ENCODE measurements at places on chromosomes 5 and 9.

- H3K36me3 ChIP-seq, result peaks cover 4% of the 10 kb centered on the region
- peaks cover 8% of the 10 kb centered on the region for H3K4me1 ChIP-seq
- no peak for DNase-seq
- H3K27me3 ChIP-seq, result peaks cover 45% of the 10 kb centered on the region
- H3K27ac ChIP-seq, result no peak overlapping the region
These were observed 26.0 kb downstream of the PRDM6 start for GRCh38 chr5:123115020-123115419.

DNA sequence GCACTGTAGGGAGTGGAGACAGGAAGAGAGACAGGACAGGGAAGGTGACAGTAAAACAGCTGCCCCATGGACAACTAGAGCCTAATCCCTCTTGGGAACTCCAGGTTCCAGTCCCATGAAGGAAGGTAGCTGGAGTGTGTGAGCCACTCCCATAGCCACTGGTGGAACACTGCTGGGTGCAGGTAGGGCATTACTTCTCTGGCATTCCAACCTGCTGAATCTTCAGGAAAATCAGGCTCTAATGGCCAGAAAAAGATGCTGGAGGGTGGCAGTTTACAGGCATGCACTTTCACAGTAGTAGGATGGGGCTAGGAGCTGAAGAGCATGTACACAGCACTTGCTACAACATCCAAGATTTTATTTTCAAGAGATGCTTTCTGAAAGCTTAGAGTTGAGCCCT is 259.4 kb downstream of the AUH start:
- H3K4me1 ChIP-seq, result peaks cover 31% of the 10 kb centered on the region
- no peak for DNase-seq
- H3K27me3 ChIP-seq, result peaks cover 4% of the 10 kb centered on the region
- H3K4me3 ChIP-seq, result no peak overlapping the region

DNA sequence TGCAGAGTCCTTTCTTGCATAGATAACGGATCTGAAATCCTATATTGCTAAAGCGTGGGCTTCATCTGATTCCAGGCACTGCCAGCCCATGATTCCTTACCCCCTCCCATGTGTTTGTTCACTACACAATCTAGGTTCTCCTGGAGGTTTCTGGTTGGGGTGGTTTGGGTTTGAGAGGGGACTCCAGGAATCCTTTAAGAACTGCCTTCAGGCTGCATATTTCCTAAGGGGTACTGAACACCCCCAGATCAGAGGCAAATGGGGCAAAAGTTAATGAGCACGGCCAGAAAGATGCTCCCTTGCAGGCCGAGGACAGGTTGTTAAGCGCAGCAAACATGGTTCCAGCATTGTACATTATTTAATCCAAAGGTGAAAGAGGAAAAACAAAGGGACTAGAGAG is 9.9 kb downstream of the NR2F1 start:
- peaks cover 59% of the 10 kb centered on the region for H3K36me3 ChIP-seq
- peaks cover 85% of the 10 kb centered on the region for H3K27me3 ChIP-seq
- H3K4me1 ChIP-seq, result peaks cover 40% of the 10 kb centered on the region
- no peak overlapping the region for H3K27ac ChIP-seq

DNA sequence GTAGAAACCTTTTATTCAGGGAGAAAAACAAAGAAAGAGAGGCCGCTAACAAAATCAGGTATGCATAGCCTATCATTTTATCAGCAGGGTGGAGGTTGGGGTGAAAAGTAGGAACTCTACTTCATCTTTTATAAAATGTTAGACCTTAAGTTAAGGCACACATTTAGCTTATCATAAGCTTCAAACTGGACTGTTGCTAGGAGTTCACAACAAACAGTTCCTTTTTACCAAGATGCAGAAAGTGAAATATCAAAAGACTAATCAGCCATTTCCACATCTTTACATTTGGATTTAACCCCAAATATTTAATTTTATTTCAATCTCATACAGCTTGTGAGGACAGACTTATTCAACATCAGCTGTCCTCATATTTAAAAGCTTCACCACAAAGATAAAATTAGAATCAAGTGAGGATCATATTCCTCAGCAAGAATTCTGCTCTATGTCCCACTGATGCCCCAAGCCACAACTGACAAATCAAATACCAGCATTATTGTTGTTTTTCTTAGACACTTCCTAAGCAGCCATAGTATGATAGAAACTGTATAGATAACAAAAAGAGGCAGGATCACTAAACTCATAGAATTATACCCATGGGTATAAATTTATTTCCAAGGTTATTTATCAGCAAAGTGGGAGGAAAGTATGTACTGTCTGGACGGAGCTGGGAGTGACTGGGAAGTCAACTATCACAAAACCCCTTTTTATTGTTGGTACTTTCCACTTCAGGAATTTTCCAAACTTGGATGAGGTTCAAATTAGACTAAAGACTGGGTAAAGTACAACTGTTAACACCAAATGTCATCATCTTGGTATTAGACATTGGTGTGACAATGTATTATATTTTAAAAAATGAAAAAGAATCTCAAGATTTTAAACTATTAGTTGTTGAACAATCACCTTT is 29.9 kb upstream of the MYOT start:
- H3K4me1 ChIP-seq, result peaks cover 15% of the 10 kb centered on the region
- no peak for DNase-seq
- H3K27me3 ChIP-seq, result peaks cover 9% of the 10 kb centered on the region
- no peak overlapping the region for H3K27ac ChIP-seq

GRCh38 chr5:57754616-57755015 is 272.0 kb upstream of the ACTBL2 start:
- H3K27me3 ChIP-seq, result no peaks in the 10 kb centered on the region
- H3K4me1 ChIP-seq, result no peaks in the 10 kb centered on the region
- no peak overlapping the region for H3K4me3 ChIP-seq

DNA sequence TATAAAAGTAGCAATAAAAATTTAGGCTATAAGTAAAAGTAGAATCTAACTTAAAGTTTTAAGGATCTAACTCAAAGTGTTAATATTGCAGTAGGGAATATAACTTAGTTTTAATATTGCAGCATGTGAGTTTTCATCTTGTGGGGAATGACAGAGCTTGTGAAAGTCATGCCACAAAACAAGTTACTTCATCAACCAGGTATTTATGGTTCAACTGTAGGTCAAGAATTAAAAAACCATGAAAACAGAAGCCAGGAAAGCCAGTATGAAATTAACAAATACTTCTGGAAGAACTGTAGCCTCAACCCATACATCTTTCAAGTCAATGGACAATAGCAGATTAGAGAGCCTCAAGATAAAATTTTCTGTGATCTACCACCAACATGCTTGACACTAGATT is 19.0 kb downstream of the HMGCS1 start:
- no peak for DNase-seq
- peaks cover 45% of the 10 kb centered on the region for H3K36me3 ChIP-seq
- no peaks in the 10 kb centered on the region for H3K4me1 ChIP-seq
- no peak overlapping the region for H3K27ac ChIP-seq
- no peaks in the 10 kb centered on the region for H3K27me3 ChIP-seq

- no peak overlapping the region for H3K4me3 ChIP-seq
- no peaks in the 10 kb centered on the region for H3K36me3 ChIP-seq
- no peak overlapping the region for H3K27ac ChIP-seq
These were observed 61.4 kb downstream of the FOXD1 start for GRCh38 chr5:73387149-73387591.

DNA sequence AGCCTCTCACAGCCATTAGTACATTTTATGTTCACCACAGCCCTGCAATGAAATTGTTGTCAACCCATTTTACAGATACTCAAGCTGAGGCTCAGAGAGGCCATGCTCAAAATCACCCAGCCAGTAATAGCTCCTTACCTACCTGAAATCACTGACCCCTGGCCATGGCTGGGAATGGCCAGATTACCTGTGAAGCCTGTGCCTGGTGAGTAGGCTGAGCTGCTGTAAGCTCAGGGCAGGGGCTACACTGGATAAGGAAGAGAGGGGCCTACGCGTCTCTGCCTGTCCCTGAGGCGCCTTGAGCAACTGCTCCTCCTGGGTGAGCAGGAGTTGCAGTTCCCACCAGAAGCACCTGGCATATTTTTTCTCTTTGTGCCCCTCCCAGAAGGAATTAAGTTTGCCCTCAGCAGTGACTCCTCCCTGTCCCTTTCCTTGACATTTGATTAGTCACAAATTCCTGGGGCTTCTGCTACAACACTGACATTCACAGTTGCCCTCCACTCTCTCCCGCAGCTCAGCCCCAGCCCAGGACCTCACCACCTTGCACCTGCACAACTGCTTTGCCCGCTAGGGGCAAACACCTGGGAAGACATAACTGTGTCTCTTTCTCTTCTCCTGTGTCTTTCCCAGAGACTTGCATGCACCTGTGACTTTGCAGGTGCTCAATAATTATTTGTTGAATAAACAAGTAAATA is 5.7 kb downstream of the CLTB start:
- H3K4me3 ChIP-seq, result peak overlapping the region; percentile 2
- peak overlapping the region; percentile 53 for H3K27ac ChIP-seq
- H3K36me3 ChIP-seq, result no peaks in the 10 kb centered on the region
- peaks cover 20% of the 10 kb centered on the region for H3K4me1 ChIP-seq
- no peaks in the 10 kb centered on the region for H3K27me3 ChIP-seq

DNA sequence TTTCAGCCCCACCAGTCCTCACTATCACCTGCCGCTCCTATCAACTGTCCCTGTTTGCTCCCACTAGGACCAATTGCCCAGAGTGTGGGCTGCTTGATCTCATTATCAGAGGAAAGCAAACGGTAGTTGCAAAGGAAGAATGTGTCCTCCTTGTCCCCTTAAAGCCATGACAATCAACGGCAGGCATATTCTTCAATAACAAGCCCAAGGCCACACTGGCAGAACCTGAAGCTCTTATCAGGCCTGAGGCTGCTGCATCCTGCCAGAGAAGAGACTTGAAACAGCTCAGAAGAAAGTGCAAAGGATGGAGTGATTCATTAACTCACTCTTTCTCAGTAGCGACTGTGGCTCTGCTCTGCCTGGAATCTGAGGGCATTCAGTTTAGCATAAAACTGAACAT is 39.2 kb upstream of the MAN2A1 start:
- no peaks in the 10 kb centered on the region for H3K36me3 ChIP-seq
- H3K27ac ChIP-seq, result no peak overlapping the region
- H3K4me3 ChIP-seq, result no peak overlapping the region
- peaks cover 24% of the 10 kb centered on the region for H3K4me1 ChIP-seq

GRCh38 chr9:137044502-137045177 is 1.3 kb downstream of the NPDC1 start:
- H3K4me3 ChIP-seq, result peak overlapping the region; percentile 72
- peaks cover 31% of the 10 kb centered on the region for H3K27me3 ChIP-seq
- no peak overlapping the region for H3K27ac ChIP-seq
- H3K36me3 ChIP-seq, result no peaks in the 10 kb centered on the region
- no peaks in the 10 kb centered on the region for H3K4me1 ChIP-seq
- DNase-seq, result no peak

DNA sequence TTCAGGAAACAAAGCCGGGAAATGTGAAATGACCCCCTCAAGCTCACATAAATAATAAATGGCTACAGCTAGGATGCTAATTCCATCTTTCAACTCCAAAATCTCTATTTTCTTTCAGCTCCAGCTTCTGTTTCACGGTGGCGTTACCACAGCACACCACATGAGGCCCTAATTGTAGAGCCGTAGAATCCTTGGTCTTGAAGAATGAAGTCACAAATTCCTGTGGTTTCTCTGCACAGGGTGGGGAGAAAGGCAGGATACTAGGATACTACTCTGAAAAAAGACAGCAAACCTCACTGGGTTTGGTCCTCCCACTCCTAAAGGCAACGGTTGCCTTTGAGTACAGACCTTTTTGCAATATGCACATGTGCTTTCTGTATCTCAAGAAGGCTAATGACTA is 13.9 kb upstream of the RARS1 start:
- H3K4me3 ChIP-seq, result no peak overlapping the region
- H3K27ac ChIP-seq, result no peak overlapping the region
- H3K4me1 ChIP-seq, result peaks cover 4% of the 10 kb centered on the region

- no peak overlapping the region for H3K27ac ChIP-seq
- H3K4me3 ChIP-seq, result no peak overlapping the region
- H3K4me1 ChIP-seq, result peaks cover 25% of the 10 kb centered on the region
- H3K36me3 ChIP-seq, result no peaks in the 10 kb centered on the region
- H3K27me3 ChIP-seq, result peaks cover 8% of the 10 kb centered on the region
These were observed 3.6 kb upstream of the SLC1A3 start for GRCh38 chr5:36602704-36603321.

DNA sequence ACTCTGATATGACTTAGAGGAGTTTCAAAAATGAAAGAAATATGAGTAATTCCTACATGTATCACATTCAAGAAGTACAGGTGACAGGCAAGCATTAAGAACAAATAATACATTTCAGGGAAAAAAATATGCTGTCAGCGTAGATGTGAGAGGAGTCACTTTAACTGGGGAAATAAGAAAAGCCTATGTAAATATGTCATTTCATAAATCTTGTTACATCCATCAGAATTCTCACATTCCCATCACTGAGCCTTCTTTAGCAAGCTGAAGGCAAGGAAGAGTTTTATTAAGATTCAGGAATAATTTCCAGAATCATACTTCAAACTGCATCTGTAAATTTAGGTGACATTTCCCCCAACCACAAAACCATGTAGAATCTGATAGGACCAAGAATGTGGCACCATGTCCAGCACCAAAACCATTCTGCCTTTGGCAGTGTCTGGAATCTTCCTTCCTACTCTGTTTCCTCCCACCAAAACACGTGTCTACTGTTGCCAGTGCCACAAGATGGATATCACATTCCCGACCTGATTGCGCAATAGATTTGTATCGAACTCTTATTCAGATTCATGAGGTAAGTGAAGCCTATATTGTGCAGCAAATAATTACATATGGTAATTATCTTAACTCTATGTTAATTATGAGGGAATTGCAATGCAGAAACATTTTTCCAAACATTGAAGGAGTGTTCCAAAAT is 690.9 kb downstream of the ISL1 start:
- H3K27ac ChIP-seq, result no peak overlapping the region
- H3K4me1 ChIP-seq, result no peaks in the 10 kb centered on the region
- H3K4me3 ChIP-seq, result no peak overlapping the region
- peaks cover 8% of the 10 kb centered on the region for H3K27me3 ChIP-seq
- DNase-seq, result no peak
- no peaks in the 10 kb centered on the region for H3K36me3 ChIP-seq

DNA sequence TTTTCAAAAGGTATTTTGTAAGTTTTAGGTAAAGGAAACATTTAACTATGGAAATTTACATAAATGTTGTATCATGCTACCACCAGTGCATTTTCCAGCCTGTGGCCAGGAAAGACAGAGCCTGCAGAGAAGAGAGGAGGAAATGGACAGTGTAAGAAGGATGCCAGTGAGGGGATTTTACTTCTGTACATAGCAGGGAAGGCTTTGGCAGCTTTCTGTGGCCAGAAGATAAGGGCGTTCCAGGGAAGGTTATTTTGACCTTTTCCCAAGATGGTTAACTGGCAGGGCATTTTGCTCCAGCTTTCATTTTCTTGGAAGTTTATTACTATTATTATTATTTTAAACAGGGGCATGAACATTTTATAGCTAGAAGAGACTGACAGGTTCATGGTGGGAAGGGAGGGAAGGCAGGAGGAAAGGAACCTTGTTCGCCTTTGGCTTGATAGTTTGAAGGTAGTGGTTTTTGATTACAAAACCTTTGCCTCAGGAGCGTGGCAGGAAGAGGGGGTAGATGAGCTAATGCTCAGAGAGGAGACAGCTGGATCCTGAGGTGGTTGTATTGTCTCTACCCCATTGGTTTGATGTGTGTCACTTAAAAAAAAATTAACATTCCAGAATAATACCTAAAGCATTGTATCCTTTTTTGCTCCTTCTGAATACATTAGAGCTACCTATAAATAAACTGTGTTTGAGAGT is 4.1 kb downstream of the ISOC1 start:
- no peaks in the 10 kb centered on the region for H3K27me3 ChIP-seq
- H3K4me3 ChIP-seq, result no peak overlapping the region
- no peak overlapping the region for H3K27ac ChIP-seq
- H3K36me3 ChIP-seq, result peaks cover 3% of the 10 kb centered on the region
- no peak for DNase-seq

GRCh38 chr9:87834357-87834756 is 48.3 kb upstream of the SPATA31E1 start:
- no peak overlapping the region for H3K4me3 ChIP-seq
- no peaks in the 10 kb centered on the region for H3K36me3 ChIP-seq
- no peak overlapping the region for H3K27ac ChIP-seq
- peaks cover 4% of the 10 kb centered on the region for H3K27me3 ChIP-seq
